NCI-H510A treated with DMSO at 0.1 percent for 48 hours (cell line): ENCODE measurements at places on chromosomes 1 and 21.

GRCh38 chr1:221093903-221094791 lies 214.9 kb downstream of the HLX start:
- DNase-seq = no peak

- DNase-seq = no peak
Measured at GRCh38 chr1:42518908-42519307, 55.8 kb downstream of the CCDC30 start.

GRCh38 chr1:202123336-202123813 lies 658 bp downstream of the GPR37L1 start:
- DNase-seq = no peak

- DNase-seq = no peak
Measured at GRCh38 chr1:219085082-219085481, 88.6 kb upstream of the LYPLAL1 start.

GRCh38 chr21:45634511-45635183 lies 8.9 kb upstream of the PCBP3 start:
- no peak for DNase-seq

DNA sequence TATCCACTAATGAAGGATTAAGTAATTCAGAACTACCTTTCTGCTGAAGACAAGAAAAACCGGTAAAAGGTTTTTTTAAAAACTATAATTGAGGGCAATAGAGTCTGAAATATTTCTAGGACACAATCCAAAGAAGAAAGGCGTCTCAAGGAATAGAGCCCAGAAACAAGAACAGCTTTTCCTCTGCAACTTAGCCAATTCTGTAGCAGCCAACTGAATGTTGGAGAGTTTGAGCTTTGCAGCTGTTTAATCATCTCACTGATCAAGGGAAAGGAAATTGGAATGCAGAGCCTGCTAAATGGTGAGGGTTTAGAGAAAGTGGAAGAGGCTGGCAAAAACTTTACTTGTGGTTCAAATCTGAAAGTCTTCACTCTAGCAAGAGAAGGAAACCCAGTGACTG lies 818.9 kb downstream of the KCNT2 start:
- no peak for DNase-seq

DNA sequence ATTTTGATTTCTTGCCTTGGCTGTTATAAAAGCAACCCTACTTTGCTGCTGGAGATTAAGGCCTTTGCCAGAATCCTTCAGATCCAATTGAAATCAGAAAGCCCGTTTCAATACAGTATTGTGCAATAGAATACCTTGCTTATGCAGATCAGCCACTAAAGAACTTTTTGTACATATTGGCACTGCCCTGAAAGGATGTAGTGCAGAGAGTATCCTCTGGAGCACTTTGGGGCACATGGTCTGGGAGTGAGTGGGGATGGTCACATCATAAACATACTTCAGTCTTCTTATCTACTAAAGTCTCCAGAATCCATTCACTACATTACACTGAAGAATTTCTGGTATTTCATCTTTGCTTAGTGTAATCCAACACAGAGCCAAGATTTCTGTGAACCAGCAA lies 189.0 kb downstream of the CENPF start:
- DNase-seq = no peak

GRCh38 chr1:160671603-160672517 lies 25.0 kb upstream of the SLAMF1 start:
- no peak for DNase-seq

- DNase-seq = peak; percentile 55
Measured at GRCh38 chr1:226110249-226111097, 48.0 kb downstream of the H3-3A start.

DNA sequence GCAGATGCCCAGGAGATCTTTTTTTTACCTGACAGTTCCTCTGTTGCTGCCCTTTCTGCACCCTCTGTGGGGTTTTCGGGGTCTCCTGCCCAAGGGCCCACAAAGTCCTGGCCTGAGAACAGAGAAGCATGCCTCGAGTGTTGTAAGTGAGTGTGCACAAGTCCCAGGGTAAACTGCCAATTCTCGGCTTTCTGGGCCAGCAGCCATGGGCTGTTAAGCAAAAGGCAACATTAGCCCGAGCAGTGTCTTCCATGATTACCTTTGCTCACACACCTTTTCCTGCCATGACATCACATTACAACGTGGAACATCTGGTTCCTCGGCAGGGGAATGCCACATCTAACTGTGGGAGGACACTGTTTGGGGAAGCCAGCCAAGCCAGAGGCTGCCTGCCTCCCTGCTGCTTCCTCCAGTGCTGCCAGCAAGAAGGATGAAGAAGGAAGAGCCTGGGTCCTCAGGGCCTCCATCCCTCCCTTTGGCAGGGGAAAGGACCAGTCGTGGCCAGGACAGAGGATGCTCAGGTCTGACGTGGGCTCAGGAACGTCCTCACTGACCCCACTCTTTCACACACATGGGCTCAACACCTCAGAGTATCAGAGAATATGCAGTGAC lies 485.9 kb downstream of the OMA1 start:
- DNase-seq = no peak

DNA sequence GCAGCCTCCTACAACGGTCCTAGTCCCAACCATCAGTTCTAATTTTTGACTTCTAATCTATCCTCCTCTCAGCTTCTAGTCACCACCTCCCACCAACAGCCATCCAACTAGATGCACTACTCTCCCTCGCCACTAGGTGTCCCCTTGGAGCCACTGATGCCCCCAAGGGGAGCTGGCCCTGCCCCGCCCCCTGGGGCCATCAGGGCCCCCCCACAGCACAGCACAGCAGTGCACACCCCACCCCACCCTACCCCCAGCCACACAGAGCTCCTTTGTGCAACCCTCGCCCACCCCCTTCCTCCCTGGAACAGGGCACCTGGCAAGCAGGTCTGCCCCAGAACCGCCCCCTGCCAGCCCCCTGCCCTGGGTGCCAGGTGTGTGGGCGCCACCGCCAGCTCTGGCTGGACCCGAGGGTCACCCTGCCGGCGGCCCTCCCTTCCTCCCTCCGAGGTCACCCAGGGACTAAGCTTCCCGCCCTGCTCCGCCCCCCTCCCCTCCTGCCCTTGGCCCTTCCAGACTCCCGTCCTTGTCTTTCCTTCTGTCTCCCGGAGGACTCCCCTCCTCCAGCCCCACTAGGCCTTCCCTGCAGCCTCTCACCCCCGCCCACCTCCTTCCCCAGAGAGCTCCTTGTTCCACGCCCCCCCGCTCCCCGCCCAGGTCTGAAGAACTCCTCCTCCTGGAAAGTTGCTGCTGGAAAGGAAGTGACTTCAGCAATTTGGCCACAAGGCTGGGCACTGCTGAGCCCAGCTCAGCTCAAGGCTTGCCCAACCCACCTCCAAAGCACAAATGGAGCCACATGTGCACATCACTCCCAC lies 47.0 kb downstream of the AHDC1 start:
- peak; percentile 41 for DNase-seq

DNA sequence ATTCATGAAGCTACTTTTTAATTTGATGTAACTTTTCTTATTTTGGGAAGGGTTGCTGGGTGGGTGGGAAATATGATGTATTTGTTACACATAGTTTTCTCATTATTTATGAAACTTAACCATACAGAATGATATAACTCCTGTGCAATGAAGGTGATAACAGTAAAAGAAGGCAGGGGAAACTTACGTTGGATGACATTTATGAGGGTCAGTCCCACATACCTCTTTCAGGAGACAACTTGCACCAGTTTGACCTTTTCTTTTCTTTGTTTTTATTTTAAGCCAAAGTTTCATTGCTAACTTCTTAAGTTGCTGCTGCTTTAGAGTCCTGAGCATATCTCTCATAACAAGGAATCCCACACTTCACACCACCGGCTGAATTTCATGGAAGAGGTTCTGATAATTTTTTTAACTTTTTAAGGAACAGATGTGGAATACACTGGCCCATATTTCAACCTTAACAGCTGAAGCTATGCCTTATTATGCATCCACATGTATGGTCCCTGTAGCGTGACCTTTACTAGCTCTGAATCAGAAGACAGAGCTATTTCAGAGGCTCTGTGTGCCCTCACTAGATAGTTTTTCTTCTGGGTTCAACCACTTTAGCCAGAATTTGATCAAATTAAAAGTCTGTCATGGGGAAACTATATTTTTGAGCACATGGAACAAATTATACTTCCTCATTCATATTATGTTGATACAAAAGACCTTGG lies 28.0 kb upstream of the KIAA1614 start:
- no peak for DNase-seq

DNA sequence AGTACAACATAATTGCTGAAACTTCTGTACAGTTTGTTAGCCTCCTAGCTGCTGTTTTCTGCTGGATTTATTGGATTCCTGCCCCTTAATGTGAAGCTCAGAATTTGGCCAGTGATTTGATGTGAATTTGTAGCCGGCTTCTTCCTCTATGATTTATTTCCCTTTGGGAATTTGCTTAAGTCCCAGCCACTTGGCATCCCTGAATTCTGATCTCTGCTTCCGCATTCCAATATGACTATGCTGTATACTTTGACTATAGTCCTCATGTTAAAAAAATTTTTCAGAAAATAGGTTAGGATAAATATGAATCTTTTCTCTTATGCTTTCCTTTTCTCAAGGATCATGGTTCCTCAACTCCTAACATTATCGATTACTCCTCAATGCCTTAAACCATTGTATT lies 12.4 kb upstream of the LRIF1 start:
- DNase-seq = no peak

DNA sequence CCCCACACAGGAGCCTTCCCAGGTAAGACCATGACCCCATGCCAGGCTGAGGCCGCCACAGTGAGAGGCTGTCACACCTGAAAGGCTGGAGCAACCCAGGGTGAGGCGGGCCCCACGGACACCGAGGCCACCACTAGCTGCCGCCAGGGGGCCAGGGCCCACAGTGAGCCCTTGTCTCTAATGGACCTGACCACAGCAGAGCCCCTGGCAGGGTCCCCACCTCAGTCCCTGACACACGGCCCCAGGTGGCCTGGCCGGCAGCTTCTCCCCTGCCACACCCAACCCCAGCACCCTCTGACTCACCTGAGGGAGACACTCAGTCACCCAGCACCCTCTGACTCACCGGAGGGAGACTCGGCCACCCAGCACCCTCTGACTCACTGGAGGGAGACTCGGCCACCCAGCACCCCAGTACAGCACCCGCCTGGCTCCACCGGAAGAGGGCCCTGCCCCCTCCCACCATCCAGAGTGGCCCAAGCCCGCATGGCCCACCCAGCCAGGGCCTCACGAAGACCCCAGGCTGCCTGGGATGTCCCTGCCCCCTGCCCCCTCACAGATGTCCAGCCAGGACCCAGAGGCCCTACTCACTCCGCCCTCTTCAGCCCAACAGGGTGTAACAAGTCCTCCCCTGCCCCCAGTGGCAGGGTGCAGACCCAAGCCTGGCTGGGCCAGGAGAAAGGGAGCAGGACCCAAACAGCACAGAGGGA lies 4.4 kb downstream of the DVL1 start:
- DNase-seq = no peak

DNA sequence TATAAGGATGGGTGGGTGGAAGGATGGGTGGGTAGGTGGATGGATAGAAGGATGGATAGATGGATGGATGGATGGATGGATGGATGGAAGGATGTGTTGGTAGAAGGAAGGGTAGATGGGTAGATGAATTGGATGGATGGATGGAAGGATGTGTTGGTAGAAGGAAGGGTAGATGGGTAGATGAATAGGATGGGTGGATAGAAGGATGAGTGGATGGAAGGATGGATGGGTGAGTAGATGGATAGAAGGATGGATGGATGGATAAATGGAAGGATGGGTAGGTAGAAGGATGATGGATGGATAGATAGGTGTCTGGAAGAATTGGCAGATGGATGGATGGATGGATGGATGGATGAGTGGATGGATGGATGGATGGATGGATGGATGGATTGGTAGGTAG lies 6.0 kb downstream of the MASP2 start:
- no peak for DNase-seq

DNA sequence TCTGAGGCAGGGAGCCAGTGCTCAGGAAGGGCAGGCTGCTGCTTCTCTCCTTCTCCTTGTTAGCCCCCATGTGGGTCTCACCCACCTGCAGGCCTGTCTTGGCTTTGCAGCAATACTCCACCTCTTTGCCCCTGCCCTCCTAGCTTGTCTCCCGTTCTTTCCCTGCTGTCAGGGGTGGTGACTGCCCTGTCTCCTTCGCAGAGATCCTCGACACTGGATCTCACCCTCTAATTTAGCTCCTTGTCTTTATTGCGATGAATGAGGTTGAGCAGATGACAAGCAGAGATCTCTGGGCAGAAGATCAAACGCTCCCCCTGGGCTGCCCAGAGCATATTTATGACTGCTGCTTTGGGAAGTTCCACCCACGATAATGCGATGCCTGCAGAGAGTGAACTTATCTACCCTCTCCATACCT lies 199.2 kb downstream of the ROR1 start:
- no peak for DNase-seq

DNA sequence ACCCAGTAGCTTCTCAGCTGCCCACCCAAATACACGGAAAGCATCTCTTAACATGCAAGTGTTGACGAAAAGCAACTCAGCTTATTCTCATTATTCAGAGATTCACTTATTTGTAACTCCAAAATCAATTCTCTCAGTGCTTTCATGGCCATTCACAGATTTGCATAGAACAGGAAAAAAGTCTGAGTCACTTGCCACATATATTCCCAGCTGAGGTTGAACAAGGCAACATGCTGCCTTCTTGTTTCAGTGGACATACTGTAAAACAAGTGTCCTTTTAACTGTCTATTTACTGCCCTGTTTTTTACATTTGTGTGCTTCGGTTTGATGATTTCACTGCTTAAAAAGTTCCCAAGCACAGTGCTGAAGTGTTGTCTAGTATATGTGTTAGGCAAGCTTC lies 273.0 kb downstream of the LTN1 start:
- no peak for DNase-seq

DNA sequence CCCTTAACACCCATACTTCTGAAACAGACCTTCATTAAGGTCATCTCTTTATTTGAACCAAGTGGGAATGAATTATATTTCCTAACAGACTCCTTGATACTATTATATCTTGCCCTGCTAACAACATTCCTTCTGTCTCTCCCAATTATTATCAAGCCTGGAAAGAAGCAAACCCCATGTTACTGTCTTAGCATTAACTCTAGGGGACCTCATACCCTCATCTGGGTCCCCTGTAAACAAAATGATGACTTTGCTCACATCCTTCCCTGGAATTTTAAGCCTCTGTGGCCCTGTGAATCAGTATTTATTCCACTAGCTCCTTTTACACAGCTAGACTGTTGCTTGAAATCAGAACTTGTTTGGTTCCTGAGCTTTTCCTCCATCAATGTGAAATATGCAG lies 38.3 kb upstream of the BCL10 start:
- no peak for DNase-seq

- DNase-seq = no peak
Measured at GRCh38 chr1:40582116-40582515, 50.7 kb downstream of the ZNF684 start.

DNA sequence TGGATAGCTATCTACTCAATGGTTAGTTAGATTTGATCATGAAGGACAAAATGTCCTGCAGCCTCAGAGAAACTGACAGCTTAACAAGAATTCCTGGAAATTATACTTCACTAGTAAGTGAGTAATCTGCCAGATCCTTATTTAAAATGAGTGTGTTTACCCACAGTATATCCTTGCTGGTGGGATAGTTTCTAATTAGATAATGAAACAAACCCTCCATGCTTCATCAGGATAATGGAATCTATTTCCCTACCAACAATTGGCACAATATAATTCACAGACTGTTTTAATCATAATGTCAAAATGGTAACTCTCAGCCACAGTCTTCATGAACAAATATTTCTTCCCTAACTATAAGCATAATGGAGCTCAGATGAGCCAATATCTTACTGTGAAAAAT lies 239.4 kb upstream of the ST6GALNAC5 start:
- DNase-seq = no peak
